ENCODE measurements at places on chromosomes 5 and 9. TPM values are rescaled to one million over a fixed set of nuclear protein-coding genes. Genes with fewer than 3 reads are reported as not detected.

The PCDHGA11 gene
- total RNA-seq, result 3.1 TPM

The GPR21 gene
- total RNA-seq, result 0.66 TPM

The SH3TC2 gene
- total RNA-seq, result 2.3 TPM

The PCDHGB4 gene
- total RNA-seq, result 4.2 TPM

The PTGER4 gene
- total RNA-seq, result 7.6 TPM

The TOR2A gene
- total RNA-seq, result 3.7 TPM

The CDK7 gene
- 18.3 TPM for total RNA-seq

- no peak overlapping the region for H3K4me3 ChIP-seq
- H3K27me3 ChIP-seq, result no peaks in the 10 kb centered on the region
- peak overlapping the region; percentile 35 for H3K27ac ChIP-seq
- H3K36me3 ChIP-seq, result no peaks in the 10 kb centered on the region
Measured at GRCh38 chr5:112253478-112254250, 165.4 kb downstream of the EPB41L4A start.

DNA sequence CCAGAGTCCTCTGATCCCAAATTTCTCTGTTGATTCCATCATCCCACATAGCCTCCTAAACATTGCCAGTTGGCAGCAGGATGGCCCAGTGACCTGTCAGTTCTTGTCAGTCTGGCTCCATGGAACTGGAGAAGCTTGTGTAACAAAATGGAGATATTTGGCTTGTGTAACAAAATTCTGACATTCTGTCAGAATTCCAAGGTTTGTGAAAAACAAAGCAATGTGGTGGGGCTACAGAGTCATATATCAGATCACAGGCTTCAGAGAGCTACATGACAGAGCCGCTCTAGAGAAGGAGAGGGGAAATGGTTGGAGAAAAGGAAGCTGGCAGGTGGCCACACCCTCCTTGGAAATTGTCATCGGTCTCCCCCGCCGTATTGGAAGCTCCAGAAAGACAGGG lies 75.4 kb upstream of the MAN2A1 start:
- H3K27me3 ChIP-seq, result no peaks in the 10 kb centered on the region
- DNase-seq, result peak; percentile 4
- peaks cover 4% of the 10 kb centered on the region for H3K4me1 ChIP-seq
- no peaks in the 10 kb centered on the region for H3K36me3 ChIP-seq

GRCh38 chr5:115214541-115214940 lies 44.8 kb upstream of the TRIM36 start:
- H3K4me1 ChIP-seq, result no peaks in the 10 kb centered on the region
- H3K27me3 ChIP-seq, result no peaks in the 10 kb centered on the region
- H3K36me3 ChIP-seq, result peaks cover 13% of the 10 kb centered on the region
- H3K27ac ChIP-seq, result no peak overlapping the region

- H3K4me1 ChIP-seq, result peaks cover 23% of the 10 kb centered on the region
- H3K27me3 ChIP-seq, result no peaks in the 10 kb centered on the region
- H3K27ac ChIP-seq, result no peak overlapping the region
- no peaks in the 10 kb centered on the region for H3K36me3 ChIP-seq
- H3K4me3 ChIP-seq, result no peak overlapping the region
Measured at GRCh38 chr5:14179446-14179845, 36.3 kb downstream of the TRIO start.

- H3K27ac ChIP-seq, result no peak overlapping the region
- H3K4me3 ChIP-seq, result no peak overlapping the region
- no peaks in the 10 kb centered on the region for H3K36me3 ChIP-seq
- no peak for DNase-seq
Measured at GRCh38 chr9:82252116-82252515, 263.5 kb downstream of the SPATA31D1 start.

- H3K4me3 ChIP-seq, result peak overlapping the region; percentile 26
- peak; percentile 53 for DNase-seq
- H3K27ac ChIP-seq, result peak overlapping the region; percentile 71
Measured at GRCh38 chr5:135030123-135030955, 3.7 kb downstream of the PITX1 start.

DNA sequence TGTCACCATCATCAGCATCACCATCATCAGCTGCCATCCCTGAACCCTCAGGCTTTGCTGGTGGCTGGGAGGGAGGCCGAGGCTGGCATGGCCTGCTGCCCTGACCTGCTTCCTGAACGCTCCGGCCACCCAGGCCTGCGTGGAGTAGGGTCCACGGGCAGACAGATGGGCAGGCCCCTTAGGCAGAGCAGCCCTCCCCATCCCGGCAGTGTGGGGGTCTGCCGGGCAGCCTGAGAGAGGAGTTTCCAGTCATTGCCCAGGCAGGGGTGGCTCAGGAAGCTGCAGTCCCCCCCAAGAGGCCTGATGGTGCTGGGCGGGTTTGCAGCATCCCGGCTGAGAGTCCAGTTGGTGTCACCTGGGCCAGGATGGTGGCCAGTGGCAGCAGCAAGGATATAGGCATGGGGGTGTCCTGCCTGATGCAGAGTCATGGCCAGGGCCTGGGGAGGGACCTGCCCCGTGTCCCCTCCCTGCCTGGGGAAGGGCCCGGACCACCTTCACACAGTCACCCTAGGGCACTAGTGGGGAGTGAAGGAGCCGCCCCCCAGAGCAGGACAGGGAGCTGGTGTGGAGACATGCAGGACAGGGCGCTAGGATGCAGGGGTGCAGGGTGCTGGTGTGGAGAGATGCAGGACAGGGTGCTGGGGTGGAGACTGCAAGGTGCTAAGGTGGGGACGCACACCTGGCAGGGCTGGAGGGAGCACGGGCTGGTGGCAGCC lies 7.7 kb upstream of the EGFL7 start:
- no peak for DNase-seq
- peak overlapping the region; percentile 92 for H3K27ac ChIP-seq
- no peaks in the 10 kb centered on the region for H3K36me3 ChIP-seq
- no peak overlapping the region for H3K4me3 ChIP-seq

GRCh38 chr9:112411626-112412027 lies 31.7 kb downstream of the HSDL2 start:
- no peak overlapping the region for H3K4me3 ChIP-seq
- no peak overlapping the region for H3K27ac ChIP-seq
- no peaks in the 10 kb centered on the region for H3K4me1 ChIP-seq
- H3K27me3 ChIP-seq, result no peaks in the 10 kb centered on the region

DNA sequence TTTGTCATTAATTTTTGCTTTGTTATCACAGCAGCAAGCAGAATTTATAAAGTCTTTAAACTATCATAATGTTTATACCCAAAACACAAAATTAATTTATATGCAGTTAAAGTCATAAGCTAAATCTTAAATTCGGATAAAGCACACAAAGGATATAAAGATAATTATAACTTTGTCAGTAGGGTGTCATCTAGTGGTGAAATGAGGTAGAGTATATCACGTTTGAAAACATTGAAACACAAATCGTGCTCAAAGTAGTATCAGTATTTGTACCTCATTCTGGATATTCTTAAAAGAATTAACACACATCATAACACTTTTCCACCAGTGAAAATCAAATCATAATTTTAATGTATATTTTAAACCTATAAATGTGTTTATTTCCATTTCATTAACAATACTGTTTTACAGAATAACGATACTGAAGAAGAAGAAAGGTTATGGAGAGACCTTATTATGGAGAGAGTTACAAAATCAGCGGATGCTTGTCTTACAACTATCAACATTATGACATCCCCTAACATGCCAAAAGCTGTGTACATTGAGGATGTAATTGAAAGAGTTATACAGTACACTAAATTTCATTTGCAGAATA lies 129.5 kb downstream of the NIPBL start:
- H3K27me3 ChIP-seq, result no peaks in the 10 kb centered on the region
- H3K27ac ChIP-seq, result no peak overlapping the region
- H3K4me1 ChIP-seq, result no peaks in the 10 kb centered on the region
- peak; percentile 35 for DNase-seq

- no peaks in the 10 kb centered on the region for H3K27me3 ChIP-seq
- H3K36me3 ChIP-seq, result no peaks in the 10 kb centered on the region
- H3K4me1 ChIP-seq, result peaks cover 2% of the 10 kb centered on the region
- H3K27ac ChIP-seq, result no peak overlapping the region
- H3K4me3 ChIP-seq, result no peak overlapping the region
Measured at GRCh38 chr5:115342590-115343377, 46.3 kb upstream of the CCDC112 start.

GRCh38 chr9:129489838-129490582 lies 130.9 kb downstream of the C9orf50 start:
- peaks cover 19% of the 10 kb centered on the region for H3K36me3 ChIP-seq
- peak overlapping the region; percentile 58 for H3K4me3 ChIP-seq
- DNase-seq, result peak; percentile 83
- peak overlapping the region; percentile 99 for H3K27ac ChIP-seq
- peaks cover 72% of the 10 kb centered on the region for H3K4me1 ChIP-seq

- DNase-seq, result no peak
- H3K36me3 ChIP-seq, result no peaks in the 10 kb centered on the region
- H3K4me3 ChIP-seq, result no peak overlapping the region
- H3K27ac ChIP-seq, result no peak overlapping the region
- H3K27me3 ChIP-seq, result no peaks in the 10 kb centered on the region
Measured at GRCh38 chr5:57503433-57503832, 20.8 kb upstream of the ACTBL2 start.

DNA sequence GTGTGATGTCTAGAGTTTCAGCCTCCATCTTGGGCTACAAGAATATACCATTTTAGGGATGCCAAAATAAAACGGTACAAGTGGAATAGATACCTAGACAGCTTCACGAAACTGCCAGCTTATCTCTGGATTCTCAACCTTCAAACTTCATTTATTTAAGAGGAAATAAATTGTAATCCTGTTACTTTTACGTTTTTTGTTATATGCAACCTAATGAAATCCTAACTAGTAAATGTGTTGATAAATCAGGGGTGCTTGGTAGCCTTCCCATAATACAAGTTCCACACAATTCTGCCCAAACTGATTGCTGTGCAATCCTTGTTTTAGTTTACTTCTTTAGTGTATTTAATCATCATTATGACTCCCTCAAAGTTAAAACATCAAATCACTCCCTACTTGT lies 75.5 kb downstream of the SSBP2 start:
- DNase-seq, result no peak
- no peak overlapping the region for H3K4me3 ChIP-seq
- no peaks in the 10 kb centered on the region for H3K4me1 ChIP-seq

- DNase-seq, result no peak
- H3K4me1 ChIP-seq, result no peaks in the 10 kb centered on the region
- no peak overlapping the region for H3K27ac ChIP-seq
Measured at GRCh38 chr9:13171261-13171660, 108.2 kb downstream of the MPDZ start.

GRCh38 chr5:76999451-76999850 lies 30.8 kb upstream of the AGGF1 start:
- no peaks in the 10 kb centered on the region for H3K4me1 ChIP-seq
- H3K27me3 ChIP-seq, result no peaks in the 10 kb centered on the region
- no peak for DNase-seq

DNA sequence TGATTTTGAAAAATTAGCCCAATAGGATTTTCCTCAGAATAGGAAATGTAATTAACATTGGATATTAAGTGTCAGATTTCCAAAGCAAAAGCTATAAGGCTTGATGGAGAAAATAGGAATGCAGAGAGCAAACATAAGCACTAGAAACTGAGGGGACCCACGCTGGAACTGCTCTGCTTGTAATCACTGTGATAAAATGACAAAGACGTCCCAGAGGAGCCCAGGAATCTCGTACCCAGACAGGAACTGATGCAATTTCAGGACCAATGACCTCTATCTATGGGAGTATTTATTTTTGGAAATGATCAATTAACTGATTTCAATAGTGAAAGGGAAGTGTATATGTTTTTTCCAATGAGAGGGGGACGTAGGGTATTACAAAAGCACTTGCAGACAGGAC lies 714.5 kb upstream of the WWC1 start:
- H3K4me3 ChIP-seq, result no peak overlapping the region
- peaks cover 16% of the 10 kb centered on the region for H3K27me3 ChIP-seq
- peaks cover 4% of the 10 kb centered on the region for H3K4me1 ChIP-seq
- H3K27ac ChIP-seq, result no peak overlapping the region
- no peaks in the 10 kb centered on the region for H3K36me3 ChIP-seq

DNA sequence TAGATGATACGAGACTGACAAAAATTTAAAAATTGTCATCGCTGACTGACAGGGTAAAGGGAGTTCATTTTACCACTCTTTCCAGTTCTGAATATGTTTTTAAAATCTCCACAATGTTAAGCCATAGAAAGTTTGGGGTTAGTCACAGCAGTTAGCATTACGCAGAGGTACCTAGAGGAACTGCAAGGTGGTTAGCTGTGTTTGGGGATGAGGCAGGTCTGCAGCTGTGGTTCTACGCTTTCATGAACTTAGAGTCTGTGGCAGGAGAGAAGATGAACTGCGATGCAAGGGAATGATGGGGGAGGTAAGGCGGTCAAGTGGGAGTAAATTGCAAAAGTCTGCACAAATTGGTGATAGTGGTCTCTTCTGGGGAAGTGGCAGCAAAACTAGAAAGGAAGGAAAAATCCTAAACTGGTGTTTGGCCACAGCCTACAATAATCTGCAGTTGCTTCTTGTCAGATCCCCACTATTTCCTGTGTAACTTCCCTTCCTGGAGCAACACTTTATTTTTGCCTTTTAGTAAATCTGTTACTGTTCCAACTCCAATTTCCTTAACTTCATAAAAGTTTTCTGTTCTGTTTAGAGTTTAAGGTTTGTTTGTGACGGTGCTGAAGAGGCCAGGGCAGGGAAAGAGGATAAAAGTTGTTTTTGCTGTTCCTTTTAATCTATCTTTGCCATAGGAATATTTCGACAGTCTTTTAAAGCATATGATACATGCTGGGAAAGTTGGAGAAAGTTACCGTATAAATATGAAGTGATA lies 38.6 kb upstream of the SNX2 start:
- H3K36me3 ChIP-seq, result no peaks in the 10 kb centered on the region
- peak; percentile 60 for DNase-seq
- H3K27me3 ChIP-seq, result no peaks in the 10 kb centered on the region
- peak overlapping the region; percentile 10 for H3K27ac ChIP-seq
- H3K4me1 ChIP-seq, result peaks cover 2% of the 10 kb centered on the region

DNA sequence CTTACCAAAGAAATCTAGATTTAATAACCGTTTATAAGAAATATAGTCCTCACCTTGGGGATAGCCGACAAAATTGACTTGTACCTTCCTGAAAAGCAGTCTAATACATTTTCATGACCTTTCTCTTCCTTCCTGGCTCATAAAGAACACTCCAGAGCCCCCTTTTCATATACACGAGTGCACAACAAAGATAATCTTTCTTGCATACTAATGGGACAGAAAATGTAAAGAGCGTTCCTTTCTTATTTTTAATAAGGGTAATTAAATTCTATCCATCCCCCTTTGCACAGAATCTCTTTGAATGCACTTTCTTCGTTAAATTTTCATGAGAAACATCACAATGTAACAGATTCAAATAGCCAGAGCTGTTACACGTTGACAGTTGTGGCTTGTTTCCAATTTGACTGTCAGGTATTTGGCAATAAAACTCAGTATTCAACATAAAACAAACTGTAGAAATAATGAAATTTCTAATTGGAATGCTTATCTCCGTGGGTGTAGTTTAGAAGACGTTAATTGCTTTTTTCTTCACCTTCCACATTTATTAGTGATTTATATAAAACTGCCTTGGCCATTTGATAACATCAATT lies 732.3 kb upstream of the DMAC1 start:
- no peak overlapping the region for H3K27ac ChIP-seq
- no peaks in the 10 kb centered on the region for H3K4me1 ChIP-seq
- DNase-seq, result no peak
- no peak overlapping the region for H3K4me3 ChIP-seq
- H3K27me3 ChIP-seq, result no peaks in the 10 kb centered on the region
